ENCODE measurements at places on chromosomes 11 and 22.

DNA sequence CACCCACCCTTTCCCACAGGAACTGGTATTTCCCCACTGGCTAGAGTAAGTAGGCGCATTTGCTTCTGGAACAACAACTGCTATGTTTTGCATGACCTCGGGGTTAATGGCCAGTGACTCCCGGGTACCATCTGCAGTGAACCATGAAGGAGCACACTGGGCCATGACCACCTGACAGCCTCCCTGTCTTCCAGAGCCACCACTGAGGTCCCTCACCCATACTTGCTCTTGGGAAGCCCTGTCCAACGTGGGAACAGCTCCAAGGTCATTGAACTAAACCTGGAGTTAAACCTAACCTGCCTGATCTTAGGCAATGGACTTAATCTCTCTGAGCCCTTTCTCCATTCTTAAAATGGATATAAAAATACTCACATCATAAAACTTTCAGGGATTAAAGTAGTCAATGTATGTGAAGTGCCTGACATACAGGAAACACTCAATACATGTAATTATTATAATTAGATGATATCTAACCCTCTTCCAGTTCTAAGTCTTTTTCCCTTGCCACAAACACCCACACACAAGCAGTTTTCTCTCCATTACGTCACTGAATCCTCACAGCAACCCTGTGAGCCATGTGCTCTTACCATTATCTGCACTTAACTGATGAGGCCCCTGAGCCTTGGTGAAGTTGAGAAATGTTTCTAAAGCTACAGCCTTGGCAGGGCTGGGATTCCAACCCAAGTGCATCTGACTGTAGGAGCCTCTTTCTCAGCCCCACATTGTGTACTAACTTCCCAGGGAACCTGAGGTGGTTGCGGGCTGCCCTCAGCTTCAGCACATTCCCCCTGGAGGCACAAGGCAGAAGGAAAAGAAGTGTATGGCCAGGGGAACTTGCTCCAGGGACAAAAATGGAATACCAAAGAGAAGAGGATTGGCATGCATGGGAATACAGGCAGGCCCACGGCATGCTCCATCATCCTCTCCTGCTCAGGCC, 74.5 kb upstream of the NCAM1 start:
- no peak for DNase-seq

GRCh38 chr11:64028398-64029115, 7.2 kb upstream of the FLRT1 start:
- DNase-seq: peak; percentile 38

- DNase-seq: no peak
These were observed 9.8 kb downstream of the PDHX start for GRCh38 chr11:34926101-34926830.

- no peak for DNase-seq
These were observed 188.2 kb downstream of the MN1 start for GRCh38 chr22:27613099-27614005.

DNA sequence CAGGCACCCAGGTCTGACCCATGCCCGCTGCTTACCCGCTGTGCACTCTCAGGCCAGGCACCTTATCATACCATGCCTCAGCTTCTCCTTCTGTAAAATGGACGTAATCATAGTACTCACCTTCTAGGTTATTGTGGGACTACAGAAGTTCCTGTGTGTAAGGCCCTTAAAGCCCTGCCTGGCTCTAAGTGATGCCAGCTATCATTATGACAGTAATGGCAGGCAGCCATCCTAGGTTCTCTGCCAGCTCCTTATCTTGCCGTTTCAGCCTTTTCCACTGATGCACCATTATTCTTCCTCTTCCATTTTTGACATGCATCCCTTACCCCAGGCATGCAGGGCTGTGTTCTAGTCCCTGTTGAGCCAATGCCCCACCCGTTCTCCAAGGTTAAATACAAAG, 57.9 kb downstream of the DBX1 start:
- DNase-seq: no peak

DNA sequence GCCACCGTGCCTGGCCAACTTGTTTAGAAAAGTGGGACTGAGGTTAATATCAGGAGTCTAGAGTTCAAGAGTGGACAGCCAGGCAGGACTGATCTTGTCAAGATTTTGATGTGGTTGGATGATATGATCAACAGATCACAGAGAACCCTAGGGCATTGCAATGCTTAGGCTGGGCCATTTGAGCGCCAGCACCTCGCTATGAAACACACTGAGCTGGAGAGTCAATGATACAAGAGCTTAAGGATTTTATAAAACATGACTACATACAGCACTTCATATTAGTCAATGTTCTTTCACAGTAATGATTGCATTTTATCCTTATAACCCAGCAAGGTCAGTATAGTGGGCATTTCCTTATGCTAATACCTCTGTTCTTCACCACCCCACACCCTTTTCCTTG, 15.4 kb upstream of the PEX26 start:
- DNase-seq: no peak

GRCh38 chr22:42184852-42185251, 54.2 kb upstream of the CYP2D6 start:
- no peak for DNase-seq

GRCh38 chr11:1515082-1516060, 28.8 kb upstream of the MOB2 start:
- peak; percentile 76 for DNase-seq

- DNase-seq: no peak
These were observed 1.5 kb upstream of the UBASH3B start for GRCh38 chr11:122653916-122654585.

DNA sequence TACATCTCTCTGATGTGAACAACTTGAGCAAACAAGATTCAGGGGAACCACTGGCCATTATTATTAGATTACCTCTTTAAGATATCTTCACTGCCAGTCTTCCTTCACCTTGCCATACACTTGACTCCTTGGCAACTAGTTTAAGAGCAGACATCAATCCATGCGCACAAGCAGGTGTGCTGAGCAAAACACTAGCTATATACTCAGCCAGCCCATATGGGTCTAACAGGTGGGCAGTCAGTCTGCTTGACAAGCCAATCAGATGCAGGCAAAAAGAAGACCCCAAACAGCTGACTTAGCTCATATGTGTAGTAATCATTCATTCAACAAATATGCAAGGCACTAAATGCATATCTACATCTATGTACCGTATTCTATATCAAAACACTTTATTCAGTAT, 101.2 kb downstream of the SIK3 start:
- no peak for DNase-seq

GRCh38 chr11:66970807-66971442, 4.2 kb upstream of the C11orf86 start:
- no peak for DNase-seq

GRCh38 chr11:44818110-44818509, 91.3 kb downstream of the TSPAN18 start:
- no peak for DNase-seq

DNA sequence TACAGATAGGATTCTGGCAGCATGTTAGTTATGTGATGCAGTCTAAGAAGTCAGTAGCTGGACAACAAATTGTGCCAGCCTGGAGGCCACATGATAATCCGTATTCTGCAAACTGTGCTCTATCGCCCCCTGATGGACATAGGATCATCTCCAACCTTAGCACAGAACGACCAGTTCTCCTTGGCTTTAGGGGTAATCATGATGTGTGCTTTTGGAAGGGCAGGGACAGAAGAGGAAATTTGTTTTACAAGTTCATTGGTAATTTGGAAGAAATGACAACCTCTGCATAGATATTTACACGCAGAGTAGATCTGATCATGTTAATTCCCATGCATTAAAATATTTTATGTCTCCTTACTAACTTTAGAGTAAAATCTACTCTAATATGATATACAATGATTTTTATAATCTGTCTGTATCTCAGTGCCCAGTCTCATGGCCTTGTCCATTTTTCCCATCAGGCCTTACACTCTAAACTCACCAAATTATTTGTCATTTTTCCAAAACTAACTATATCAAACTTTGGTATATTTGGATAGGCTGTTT, 12.1 kb downstream of the OR10D3 start:
- DNase-seq: peak; percentile 62

- no peak for DNase-seq
These were observed 10.2 kb upstream of the IL17RA start for GRCh38 chr22:17074648-17075002.
